Right ventricle myocardium inferior (tissue), 1 donor: ENCODE measurements at places on chromosomes 1 and 21. TPM values are rescaled to one million over a fixed set of nuclear protein-coding genes. Genes with fewer than 3 reads are reported as not detected.

ERG gene
- 18.1 TPM for total RNA-seq

EEIG2 gene
- 5.5 TPM for total RNA-seq

GBP4 gene
- 5.9 TPM for total RNA-seq

SPRR2B gene
- not detected for total RNA-seq

PCP4 gene
- 5.4 TPM for total RNA-seq

ACTA1 gene
- 1,694 TPM for total RNA-seq

PLXNA2 gene
- 15.3 TPM for total RNA-seq

MCOLN3 gene
- 1.2 TPM for total RNA-seq
